Stimulated activated CD8-positive, alpha-beta memory T cell treated with anti-CD3 and anti-CD28 coated beads, Interleukin-7, amount 100 ng/mL, for 1 hour (primary cell): ENCODE measurements at places on chromosomes 13 and 19.

GRCh38 chr13:27035892-27036235 is 135.7 kb downstream of the USP12 start:
- DNase-seq, result no peak

DNA sequence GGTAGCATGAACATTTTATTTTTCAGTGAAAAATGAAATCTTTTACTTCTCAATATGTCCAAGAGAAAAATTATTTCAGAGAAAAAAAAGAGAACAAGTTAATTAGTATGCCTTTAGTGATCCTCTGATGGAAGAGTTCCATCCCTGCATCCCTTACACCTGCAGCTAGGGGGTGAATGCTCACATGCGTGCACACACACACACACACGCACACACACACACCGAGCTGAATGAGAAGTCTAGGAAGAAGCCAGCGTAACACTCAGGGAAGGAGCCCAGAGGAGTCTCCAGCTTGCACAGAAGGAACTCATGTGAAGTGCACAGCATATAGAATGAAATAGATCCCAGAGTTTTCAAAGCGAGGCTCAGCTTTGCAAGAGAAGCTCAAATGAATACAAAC is 510.5 kb downstream of the IRS2 start:
- DNase-seq, result no peak

GRCh38 chr13:53405616-53406015 is 377.0 kb downstream of the OLFM4 start:
- no peak for DNase-seq

GRCh38 chr19:5075597-5075996 is 106.7 kb downstream of the KDM4B start:
- DNase-seq, result no peak

DNA sequence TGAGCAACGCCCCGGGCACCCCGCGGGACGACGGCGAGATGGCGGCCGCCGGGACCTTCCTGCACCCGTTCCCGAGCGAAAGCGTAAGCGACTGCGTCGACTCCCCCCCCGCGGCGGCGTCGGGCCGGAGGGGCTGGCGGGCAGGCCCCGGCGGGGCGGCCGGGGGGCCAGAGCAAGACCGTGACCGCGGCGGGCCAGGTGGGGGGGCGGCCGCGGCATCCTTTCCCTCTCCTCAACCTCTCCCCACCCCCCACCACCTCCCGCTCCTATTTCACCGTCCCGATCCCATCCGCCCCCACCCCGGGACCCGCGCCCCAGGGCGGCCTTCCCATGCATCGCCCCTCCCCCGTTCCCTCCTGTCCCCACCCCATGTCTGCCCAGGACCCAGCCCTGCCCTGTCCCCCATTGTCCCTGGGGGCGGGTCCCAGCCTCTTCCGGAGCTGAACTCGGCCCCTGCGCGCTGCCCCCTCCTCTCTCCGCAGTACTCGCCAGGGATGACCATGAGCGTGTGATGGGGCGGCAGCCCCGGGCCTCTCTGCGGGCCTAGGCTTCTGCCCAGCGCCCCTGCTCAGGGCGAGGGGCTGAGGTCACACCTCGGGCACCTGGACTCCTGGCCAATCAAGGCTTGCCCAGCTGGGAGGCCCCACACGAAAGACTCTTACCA is 4.1 kb downstream of the ISYNA1 start:
- no peak for DNase-seq

DNA sequence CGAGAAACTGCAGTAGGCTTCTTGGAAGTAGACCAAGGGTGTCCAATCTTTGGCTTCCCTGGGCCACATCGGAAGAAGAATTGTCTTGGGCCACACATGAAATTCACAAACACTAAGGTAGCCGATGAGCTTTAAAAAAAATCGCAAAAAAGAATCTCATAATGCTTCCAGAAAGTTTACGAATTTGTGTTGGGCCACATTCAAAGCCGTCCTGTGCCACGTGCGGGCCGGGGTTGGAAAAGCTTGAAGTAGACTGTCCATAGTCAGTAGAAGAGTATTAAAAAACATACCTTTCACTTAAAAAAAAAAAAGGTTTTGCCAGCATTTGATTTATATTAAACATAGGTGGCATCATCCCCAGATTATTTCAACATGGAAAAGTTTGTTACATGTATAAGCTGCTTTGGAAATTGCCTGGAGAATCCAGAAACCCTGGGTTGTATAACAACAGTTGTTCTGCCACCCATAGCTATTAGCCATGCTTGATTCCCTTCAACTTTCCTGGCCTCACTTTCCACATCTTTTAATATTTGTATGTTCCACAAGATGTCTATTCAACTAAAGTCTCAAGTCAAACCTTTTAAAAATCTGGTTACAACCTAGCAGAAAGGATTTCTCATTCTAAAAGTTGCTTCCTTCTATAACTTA is 1.0 kb downstream of the IFT88 start:
- DNase-seq, result no peak

GRCh38 chr19:3556978-3557460 is 367 bp downstream of the MFSD12 start:
- peak; percentile 45 for DNase-seq

DNA sequence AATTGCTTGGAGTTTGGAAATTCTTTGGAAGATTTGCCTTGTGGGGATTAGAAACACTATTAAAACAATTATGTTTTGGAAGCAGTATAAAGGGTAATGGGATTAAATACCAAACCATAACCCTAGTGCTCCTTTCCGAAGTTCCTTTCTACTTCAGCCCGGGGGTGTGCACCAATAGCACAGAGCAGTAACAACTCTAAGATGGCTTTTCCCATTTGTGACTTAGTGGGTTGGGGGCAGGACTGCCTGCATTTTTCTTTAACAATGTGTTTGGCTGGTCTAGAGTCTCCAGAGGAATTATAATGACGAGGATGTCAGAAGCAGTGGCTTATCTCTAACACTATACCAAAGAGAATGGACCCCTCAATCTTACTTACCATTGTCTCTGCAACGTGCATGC is 11.9 kb upstream of the IL17D start:
- no peak for DNase-seq

DNA sequence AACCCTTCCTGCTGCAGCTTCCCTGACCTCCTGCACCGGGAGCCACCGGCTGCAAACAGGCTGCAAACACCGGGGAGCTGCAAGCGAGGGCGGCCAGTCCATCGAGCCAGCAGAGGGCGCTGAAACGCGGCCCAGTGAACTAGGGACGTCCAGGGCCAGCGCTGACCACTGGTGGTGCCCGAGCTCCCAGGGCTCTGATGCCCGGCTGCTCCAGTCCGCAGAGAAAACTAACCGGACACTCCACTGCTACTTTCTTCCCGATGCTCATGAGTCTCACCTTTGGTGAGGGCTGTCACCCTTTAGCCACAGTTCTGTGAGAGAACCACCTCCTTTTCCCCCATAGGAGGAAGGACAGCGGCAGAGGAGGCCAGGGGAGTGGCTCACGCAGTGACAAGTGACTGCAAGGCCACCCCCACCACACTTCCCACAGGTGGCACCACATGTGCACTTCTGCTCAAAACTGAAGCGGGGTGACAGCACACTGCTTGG is 82.8 kb upstream of the MTIF3 start:
- DNase-seq, result peak; percentile 4

- no peak for DNase-seq
Measured at GRCh38 chr13:21957833-21958232, 287.0 kb downstream of the FGF9 start.

DNA sequence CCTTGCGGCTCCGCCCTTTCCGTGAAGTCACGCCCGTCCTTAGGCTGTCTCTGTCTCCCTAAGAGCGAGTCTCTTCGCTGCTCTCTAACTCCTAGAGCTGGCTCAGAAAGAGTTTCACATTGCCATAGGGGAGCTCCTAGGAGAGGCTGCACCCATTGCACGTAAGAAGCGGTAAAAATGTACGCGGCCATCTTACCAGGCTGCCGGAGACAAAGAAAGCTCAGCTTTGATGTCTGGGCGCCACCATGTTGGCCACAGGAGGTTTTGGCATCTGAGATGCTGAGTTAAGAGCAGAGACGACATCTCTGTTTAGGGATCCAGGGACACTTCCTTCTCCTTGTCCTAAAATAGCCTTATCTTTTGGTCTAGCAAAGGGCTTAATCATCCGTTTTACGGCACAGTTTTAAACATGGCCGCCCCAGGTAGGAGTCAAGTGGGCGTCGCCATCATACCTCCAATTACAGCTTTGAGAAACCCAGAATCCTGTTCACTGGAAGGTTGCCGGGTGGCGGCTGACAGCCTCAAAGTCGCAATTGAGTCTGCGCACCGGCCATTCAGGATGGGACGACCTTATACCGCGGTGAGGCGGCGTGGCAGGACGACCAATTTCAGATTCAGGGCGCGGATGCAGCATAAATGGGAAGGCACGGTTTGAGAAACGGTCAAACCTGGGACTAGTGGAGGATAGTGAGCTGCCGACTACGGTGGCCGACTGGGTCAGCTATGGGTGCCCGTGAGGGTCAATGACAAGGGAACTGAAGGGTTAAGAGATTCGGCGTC is at the start of gene ZNF793:
TSS of gene ZNF793 (plus strand) at position 553 of the 780 bp plus-strand sequence. CDS start 16,501 bp downstream, outside the sequence.
- peak; percentile 63 for DNase-seq

- no peak for DNase-seq
Measured at GRCh38 chr19:46958532-46958931, 61.1 kb upstream of the NPAS1 start.

GRCh38 chr19:34475975-34476594 is 5.5 kb upstream of the WTIP start:
- DNase-seq, result no peak

DNA sequence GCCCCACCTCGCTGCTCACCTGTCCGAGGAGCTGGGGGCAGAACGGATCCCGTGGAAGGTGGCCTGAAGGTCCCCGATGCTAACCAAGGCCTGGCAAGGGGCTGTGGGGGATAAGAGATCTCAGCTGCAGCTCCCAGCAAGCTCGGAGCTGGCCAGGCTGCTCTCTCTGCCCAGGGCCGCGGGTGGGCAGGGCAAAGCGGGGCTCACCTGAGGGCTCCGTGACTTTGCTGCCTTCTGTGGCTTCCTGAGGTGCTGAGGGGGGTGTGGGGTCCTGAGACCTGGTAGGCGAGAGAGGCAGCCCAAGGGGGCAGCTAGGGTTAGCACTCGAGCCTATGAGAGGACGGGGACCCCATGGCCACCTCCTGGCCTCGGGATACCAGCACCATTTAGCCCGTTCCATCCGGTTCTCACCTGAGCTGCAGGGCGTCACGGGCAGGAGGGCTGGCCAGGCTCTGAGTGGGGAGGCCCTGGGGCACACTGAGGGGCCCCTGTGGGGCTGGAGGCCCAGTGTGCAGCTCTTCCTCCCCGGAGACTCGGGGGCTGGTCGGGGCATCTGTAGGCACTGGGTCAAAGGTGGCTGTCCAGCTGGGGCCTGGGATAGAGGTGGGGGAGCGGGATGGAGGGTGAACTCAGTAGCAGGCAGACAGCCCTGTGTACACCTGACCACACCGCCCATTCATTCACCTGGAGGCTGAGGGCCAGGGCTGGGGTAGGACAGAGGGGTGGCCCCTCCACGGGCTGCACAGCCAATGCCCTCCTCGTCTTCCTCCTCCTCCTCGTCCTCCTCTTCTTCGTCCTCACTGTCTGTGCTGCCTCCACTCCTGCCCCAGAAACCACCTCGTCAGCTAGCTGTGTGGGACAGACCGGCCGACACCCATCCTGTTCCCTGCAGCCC is 3.1 kb upstream of the TMEM86B start:
- no peak for DNase-seq
